Thymus (tissue), 14 donors: ENCODE measurements at places on chromosomes 7 and 10. TPM values are rescaled to one million over a fixed set of nuclear protein-coding genes. Genes with fewer than 3 reads are reported as not detected.

DNA sequence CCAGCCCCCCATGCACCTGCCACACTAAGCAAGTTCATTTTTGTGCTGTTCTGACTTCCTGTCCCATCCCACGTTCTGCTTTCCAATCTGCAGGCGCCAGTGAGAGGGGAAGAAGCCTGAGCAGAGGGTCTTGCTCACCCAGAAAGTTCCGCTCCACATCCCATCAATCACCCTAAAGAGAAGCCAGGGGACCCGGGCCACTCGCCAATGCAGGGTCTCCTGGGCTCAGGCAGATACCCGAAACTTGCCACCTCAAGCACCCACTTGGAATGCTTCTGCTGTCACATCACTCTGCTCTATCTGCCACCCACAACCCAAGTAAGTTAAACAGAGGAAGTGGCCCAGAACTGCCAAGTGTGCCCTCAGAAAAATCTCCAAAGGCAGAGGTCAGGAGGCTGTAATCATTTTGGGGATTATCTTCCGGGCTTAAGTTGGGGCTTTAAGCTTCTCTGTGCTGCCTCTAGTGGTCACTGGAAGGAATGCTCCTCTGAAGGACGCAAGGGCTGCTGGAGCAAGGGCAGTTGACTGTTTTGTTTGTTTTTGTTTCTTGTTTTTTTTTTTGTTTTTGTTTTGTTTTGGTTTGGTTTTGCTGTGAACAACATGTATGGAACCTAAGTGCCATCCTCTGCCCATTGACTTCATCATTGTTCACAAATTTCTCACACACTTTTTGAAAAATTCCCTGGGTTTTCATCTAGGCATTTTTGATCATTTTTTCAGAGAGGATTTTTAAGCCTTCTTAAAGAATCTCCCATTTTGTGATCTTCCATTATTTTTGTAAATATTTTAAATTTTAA lies 25.5 kb downstream of the PRR15 start:
- no peaks in the 10 kb centered on the region for H3K36me3 ChIP-seq
- peak; percentile 65 for DNase-seq
- no peaks in the 10 kb centered on the region for H3K27me3 ChIP-seq
- peaks cover 8% of the 10 kb centered on the region for H3K4me1 ChIP-seq
- H3K27ac ChIP-seq, result no peak overlapping the region

GRCh38 chr10:3820255-3820654 lies 35.2 kb upstream of the KLF6 start:
- H3K4me3 ChIP-seq, result no peak overlapping the region
- H3K27ac ChIP-seq, result no peak overlapping the region

GRCh38 chr7:114026486-114027089 lies 107.8 kb upstream of the PPP1R3A start:
- H3K4me3 ChIP-seq, result no peak overlapping the region
- no peaks in the 10 kb centered on the region for H3K4me1 ChIP-seq
- no peaks in the 10 kb centered on the region for H3K36me3 ChIP-seq

DNA sequence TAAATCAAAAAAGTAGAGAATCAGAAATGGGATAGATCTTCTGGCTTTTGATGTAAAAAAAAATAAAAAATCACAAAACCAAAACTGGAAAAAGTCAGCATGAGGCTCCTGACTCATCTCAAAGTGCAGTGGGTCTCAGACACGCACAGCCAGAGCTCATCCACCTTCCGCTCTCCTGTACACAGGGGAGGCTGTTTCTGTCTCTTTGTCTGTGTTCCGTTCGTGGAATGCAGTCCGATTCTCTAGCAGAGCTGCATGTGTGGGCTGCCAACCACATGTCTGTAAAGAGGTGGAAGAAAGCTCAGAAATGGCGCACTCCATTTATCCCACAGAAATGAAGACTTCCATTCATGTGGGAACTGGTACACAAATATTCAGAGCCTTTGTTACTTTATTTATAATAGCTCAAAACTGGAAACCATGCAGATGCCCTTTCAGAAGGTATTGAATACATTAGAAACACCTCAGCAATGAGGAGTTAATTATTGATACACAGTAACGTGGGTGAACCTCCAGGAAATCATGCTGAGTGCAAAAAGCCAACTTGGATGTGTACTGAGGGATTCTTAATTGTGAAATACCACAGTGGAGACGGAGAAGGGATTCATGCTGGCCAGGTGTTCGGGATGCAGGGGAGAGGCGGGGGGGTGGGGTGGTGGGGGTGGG lies 123.3 kb downstream of the TRRAP start:
- H3K27me3 ChIP-seq, result no peaks in the 10 kb centered on the region
- no peak overlapping the region for H3K4me3 ChIP-seq
- H3K27ac ChIP-seq, result no peak overlapping the region
- no peaks in the 10 kb centered on the region for H3K4me1 ChIP-seq
- no peak for DNase-seq

GRCh38 chr7:2651336-2651735 lies 19.6 kb downstream of the TTYH3 start:
- no peak overlapping the region for H3K4me3 ChIP-seq
- H3K36me3 ChIP-seq, result peaks cover 29% of the 10 kb centered on the region
- no peaks in the 10 kb centered on the region for H3K27me3 ChIP-seq
- H3K4me1 ChIP-seq, result peaks cover 16% of the 10 kb centered on the region
- H3K27ac ChIP-seq, result no peak overlapping the region

DNA sequence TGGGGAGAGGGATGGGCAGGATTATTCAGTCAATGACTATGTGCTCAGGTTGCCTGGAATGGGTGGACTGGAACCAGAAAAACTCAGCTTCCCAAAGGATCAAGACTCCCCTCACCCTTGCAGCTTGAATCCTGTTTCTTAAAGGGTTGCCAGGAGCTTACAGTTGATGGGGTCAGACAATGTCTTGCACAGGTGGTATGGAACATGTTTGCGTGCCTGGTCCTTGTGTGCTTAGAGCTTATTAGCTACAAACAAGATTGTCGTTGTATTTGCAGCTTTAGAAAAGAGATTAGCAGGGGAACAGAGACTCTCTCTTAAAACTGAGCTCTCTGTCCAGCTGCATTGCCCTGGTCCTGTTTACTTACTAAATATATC lies 56.9 kb downstream of the PRR15 start:
- no peaks in the 10 kb centered on the region for H3K27me3 ChIP-seq
- H3K27ac ChIP-seq, result no peak overlapping the region
- H3K4me3 ChIP-seq, result no peak overlapping the region
- no peaks in the 10 kb centered on the region for H3K4me1 ChIP-seq

- no peak overlapping the region for H3K27ac ChIP-seq
- no peaks in the 10 kb centered on the region for H3K4me1 ChIP-seq
- H3K36me3 ChIP-seq, result no peaks in the 10 kb centered on the region
- no peaks in the 10 kb centered on the region for H3K27me3 ChIP-seq
Measured at GRCh38 chr7:131540491-131541162, 15.8 kb downstream of the PODXL start.

GRCh38 chr7:50210706-50211115 lies 93.8 kb upstream of the IKZF1 start:
- H3K27me3 ChIP-seq, result no peaks in the 10 kb centered on the region
- no peaks in the 10 kb centered on the region for H3K36me3 ChIP-seq

GRCh38 chr7:28245123-28245878 lies 64.7 kb upstream of the JAZF1 start:
- H3K27me3 ChIP-seq, result no peaks in the 10 kb centered on the region
- H3K27ac ChIP-seq, result no peak overlapping the region
- H3K36me3 ChIP-seq, result no peaks in the 10 kb centered on the region
- no peak for DNase-seq
- H3K4me3 ChIP-seq, result no peak overlapping the region
- no peaks in the 10 kb centered on the region for H3K4me1 ChIP-seq

GRCh38 chr7:99459087-99459486 lies 6.9 kb downstream of the ATP5MF start:
- H3K27ac ChIP-seq, result no peak overlapping the region
- H3K36me3 ChIP-seq, result peaks cover 78% of the 10 kb centered on the region
- H3K4me1 ChIP-seq, result peaks cover 3% of the 10 kb centered on the region
- DNase-seq, result no peak
- no peak overlapping the region for H3K4me3 ChIP-seq
- no peaks in the 10 kb centered on the region for H3K27me3 ChIP-seq

- no peak overlapping the region for H3K27ac ChIP-seq
- DNase-seq, result no peak
- H3K36me3 ChIP-seq, result no peaks in the 10 kb centered on the region
- H3K4me3 ChIP-seq, result no peak overlapping the region
Measured at GRCh38 chr7:73715648-73716317, 3.7 kb downstream of the STX1A start.

DNA sequence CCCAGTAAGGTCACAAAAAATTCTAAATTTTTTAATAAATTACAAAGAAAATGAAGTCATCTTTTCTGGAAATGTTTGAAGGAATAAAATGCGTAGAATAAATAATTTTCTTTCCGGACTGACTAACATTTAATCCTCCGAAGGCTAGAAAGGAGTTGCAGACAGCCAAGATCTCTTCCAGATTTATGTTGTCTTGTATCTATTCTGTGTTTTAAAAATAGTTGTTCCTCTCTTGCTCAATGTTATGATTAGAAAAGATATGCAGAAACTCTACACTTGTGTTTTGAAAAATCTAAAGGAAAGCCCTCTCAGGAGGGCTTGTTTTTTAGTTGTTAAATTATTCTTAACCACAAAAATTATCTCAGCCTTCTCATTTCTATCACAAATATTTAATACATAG lies 70.7 kb downstream of the MACC1 start:
- no peak overlapping the region for H3K27ac ChIP-seq
- H3K36me3 ChIP-seq, result no peaks in the 10 kb centered on the region
- H3K4me3 ChIP-seq, result no peak overlapping the region

DNA sequence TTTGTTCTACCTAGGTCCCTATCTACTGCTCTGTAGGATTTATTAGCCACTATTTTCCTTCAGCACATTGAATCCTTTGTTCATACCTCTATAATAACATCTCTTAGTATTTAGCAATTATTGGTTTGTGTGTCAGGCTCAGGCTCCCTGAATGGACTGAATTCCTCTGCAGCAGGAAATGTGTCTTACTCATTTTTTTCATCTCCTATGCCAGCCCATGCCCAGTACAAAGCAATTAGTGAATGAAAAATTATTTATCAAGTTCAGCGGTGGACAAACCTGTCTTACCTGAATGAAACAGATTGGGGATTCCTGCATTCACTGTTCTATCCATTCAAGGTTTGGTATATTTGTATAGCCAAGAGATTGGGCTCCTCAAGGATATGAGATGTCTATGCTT lies 53.7 kb downstream of the C1GALT1 start:
- peaks cover 24% of the 10 kb centered on the region for H3K36me3 ChIP-seq
- H3K4me3 ChIP-seq, result no peak overlapping the region
- no peak for DNase-seq
- H3K4me1 ChIP-seq, result no peaks in the 10 kb centered on the region
- no peaks in the 10 kb centered on the region for H3K27me3 ChIP-seq

- no peak overlapping the region for H3K4me3 ChIP-seq
- no peak for DNase-seq
Measured at GRCh38 chr7:1434165-1434718, 25.0 kb downstream of the MICALL2 start.

GRCh38 chr7:33334349-33334748 lies 205.0 kb downstream of the BBS9 start:
- no peak overlapping the region for H3K27ac ChIP-seq
- DNase-seq, result peak; percentile 4
- no peaks in the 10 kb centered on the region for H3K36me3 ChIP-seq

- H3K36me3 ChIP-seq, result no peaks in the 10 kb centered on the region
- H3K27me3 ChIP-seq, result no peaks in the 10 kb centered on the region
- no peak overlapping the region for H3K4me3 ChIP-seq
- H3K27ac ChIP-seq, result no peak overlapping the region
- no peaks in the 10 kb centered on the region for H3K4me1 ChIP-seq
- no peak for DNase-seq
Measured at GRCh38 chr10:122293961-122294380, 22.9 kb downstream of the BTBD16 start.

DNA sequence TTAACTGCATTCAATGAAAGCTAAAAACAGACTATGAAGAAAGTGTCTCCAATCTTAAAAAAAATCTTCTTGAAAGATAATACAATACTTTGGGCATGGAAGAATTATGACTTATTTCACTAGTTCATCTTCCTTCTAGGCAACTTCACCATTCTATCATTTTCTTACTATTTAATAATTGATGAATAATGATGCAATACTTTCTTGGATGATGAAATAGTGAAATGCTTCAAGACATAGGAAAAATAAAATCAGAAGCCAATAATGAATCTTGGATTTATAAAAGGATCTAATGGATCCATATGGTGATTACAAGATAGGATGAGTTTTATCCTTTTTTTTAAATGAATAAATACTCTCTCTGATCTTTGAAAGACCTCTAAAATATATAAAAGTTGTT lies 4.4 kb downstream of the DMBT1 start:
- no peak overlapping the region for H3K4me3 ChIP-seq
- no peaks in the 10 kb centered on the region for H3K27me3 ChIP-seq
- H3K36me3 ChIP-seq, result no peaks in the 10 kb centered on the region
- DNase-seq, result no peak

Gene CUZD1
- 1.1 TPM for total RNA-seq

Gene ZC3HAV1
- 27.4 TPM for total RNA-seq

Gene NAT16
- total RNA-seq, result not detected

Gene HSPA12A
- 1.7 TPM for total RNA-seq

Gene IQUB
- total RNA-seq, result 0.14 TPM

Gene TRUB1
- 22.2 TPM for total RNA-seq

Gene TMEM176A
- 11.0 TPM for total RNA-seq

Gene IGF2BP3
- total RNA-seq, result 16.5 TPM

Gene CDK14
- total RNA-seq, result 9.0 TPM

Gene COL17A1
- 75.3 TPM for total RNA-seq

Gene PALD1
- 7.3 TPM for total RNA-seq

Gene CTBP2
- 7.1 TPM for total RNA-seq
